ENCODE measurements at places on chromosomes 1 and 21. TPM values are rescaled to one million over a fixed set of nuclear protein-coding genes. Genes with fewer than 3 reads are reported as not detected.

C1QB gene
- total RNA-seq: not detected

KRTAP20-4 gene
- not detected for total RNA-seq

PKP1 gene
- total RNA-seq: 0.03 TPM

SRGAP2B gene
- total RNA-seq: 18.2 TPM

ETNK2 gene
- 5.6 TPM for total RNA-seq

LINGO4 gene
- not detected for total RNA-seq

SLC2A5 gene
- total RNA-seq: 0.77 TPM
